A673 (cell line): ENCODE measurements at places on chromosomes 7 and 10.
A peak's percentile ranks its signal among the peaks of the same experiment; 100 is the strongest.

DNA sequence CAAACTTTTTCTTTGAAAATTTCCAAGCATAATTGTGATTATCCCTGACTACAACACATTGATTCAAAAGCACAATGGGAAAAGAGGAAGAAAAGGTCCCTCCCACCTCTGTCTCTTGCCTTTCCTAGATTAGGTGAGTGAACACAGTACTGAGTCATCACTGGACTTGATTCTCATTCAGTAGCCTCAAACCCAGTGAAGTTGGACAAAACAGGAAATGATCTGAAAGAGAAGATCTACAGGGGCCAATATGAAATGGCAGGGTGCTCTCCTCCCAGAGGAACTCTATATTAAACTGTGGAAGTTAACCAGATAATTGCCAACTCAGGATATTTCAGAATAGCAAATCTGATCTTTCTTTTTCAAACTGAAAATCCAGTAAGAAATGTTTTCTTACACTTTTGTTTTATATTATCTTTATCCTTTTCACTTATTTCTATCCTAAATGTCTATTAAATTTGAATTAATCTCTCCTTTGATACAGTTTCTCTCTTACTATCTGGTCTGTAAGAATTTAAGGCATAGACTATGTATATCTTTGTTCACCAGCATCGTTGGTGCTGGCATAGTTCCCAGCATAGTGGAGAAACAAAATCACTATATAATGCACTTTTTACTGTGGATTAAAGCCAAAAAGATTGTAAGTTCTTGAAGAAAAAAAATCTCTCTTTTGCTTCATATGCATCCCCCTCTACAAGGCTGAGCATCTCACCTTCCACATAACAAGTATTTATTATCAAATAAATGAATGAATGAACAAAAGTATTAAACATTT lies 41.4 kb upstream of the IKZF1 start:
- peak; percentile 89 for DNase-seq

DNA sequence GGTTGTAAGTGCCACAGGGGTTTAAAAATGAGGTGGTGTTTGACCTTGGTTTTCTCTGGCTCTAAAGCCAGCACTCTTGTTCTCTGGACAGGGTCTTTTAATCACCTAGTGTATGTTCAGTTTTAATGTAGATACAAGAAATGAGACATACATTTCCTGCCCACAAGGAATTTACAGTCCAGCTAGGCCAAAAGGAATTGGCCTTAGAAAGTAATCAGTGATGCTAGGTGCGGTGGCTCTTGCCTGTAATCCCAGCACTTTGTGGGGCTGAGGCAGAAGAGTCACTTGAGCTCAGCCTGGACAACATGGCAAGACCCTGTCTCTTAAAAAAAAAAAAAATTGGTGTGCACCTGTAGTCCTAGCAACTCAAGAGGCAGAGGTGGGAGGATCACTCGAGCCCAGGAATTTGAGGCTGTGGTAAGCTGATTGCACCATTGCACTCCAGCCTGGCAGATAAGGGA lies 100.2 kb downstream of the LRMDA start:
- no peak for DNase-seq

- no peak for DNase-seq
Observed at GRCh38 chr10:49169776-49170175, 18.4 kb downstream of the TMEM273 start.

GRCh38 chr10:60573336-60573735 lies 183.7 kb upstream of the ANK3 start:
- DNase-seq = peak; percentile 14

DNA sequence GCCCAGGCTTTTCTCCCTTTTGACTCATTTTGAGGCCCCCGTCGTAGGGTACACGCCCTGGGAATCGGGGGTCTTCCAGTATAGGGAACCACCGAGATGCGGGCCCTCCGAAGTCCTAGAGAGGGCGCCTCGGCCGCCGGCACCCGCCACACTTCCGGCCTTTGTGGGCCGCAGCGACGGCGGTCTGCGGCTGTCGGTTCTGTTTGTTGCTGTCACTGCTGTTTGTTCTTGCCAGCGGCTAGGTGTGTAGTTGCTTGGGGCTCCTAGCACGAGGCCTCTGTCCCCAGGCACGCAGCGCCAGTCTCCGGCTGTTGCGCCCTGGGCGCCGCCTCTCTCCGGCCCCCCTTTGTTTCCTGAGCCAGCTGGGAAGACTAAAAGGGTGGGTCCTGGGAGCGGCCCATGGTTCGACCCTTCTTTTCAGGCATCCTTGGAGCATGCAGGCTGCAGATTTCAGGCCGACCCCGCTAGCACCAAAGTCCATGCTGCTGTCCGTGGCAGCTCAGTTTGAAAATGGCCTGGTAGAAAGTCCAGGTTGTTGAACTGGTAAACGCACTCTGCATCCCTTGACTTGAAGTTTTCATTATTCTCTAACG lies 17.8 kb upstream of the ZKSCAN1 start:
- peak; percentile 44 for DNase-seq

DNA sequence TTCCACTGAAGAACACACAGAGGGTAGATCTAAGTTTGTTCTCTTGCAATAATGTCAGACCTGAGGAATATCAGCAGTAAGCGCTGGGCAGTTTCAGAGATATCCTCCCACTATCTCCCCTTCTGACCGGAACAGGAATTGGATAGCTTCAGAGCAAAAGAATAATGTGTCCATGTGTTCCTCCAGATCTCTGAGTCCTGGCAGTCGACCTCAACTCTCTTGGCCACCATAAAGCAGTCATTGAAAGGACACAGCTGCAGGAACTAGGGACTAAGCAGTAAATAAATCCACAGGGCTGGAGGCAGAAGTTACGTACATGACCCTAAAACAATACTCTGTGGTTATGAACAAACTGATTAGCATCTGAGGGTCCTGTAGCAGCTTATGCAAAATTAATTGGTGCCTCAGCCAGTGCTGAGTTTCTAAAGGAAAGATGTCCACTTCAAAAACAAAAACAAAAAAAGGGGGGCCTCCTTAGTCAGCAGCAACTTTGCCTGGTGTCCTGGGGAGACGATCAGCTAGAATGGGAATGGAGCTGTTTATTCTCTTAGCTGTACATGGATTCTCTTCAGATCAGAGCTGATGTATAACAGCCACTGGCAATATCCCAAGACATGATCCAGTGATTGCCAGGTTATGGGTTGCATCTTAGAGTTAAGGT lies 6.4 kb upstream of the PRTFDC1 start:
- DNase-seq = no peak
